NCI-H524 treated with DMSO at 0.1 percent for 48 hours (cell line): ENCODE measurements at places on chromosomes 7 and 10.

- no peak for DNase-seq
Measured at GRCh38 chr7:129144834-129145668, 544 bp downstream of the TSPAN33 start.

DNA sequence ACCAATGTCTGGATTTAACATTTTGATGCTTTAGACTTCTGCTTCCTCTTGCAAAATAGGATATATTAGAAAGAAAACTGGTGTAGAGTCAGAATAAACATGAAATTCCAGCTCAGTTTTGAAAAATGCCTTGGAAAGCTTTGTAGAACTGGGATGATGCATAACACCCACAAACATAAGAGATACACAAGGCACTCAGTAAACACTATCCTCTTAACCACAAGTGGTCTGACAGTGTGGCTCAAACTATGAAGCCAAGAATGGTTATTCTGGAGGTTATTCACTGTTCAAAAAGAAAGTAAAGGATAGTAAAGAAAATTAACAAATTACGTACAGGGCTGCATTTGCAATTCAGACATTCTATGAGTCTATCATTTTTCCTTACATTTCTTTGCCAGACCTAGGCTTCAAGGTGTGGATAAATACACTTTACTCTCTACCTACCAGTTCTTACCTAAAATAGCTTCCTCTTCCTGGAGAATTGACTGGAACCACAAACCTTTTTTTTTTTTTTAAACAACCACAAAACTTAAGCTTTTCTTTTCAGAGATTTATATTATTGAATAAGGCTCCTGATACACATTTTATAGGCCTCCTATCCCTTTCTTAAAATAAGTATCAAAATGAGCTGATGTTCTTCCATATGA, 9.0 kb upstream of the RSBN1L start:
- DNase-seq: no peak

DNA sequence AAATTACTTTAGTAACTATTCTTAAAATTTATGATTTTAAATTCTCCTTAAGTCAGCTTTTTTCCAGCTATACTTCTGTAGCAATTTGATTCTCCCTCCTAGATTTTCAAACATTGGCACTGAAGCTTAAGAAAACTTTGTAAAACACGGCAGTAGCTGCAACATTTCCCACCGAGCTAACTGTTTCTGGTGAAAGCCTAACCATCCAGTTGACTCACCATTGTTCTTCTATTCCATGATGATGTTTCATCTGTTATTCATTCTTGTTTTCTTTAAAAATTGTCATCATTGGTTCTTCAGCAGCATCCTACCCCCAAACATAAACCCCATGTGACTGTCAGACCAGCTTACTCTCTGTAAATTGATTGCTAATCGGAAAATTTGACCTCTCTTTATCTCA, 312.3 kb downstream of the DGKB start:
- DNase-seq: no peak

GRCh38 chr10:84294766-84295447, 33.5 kb upstream of the CCSER2 start:
- no peak for DNase-seq

GRCh38 chr7:54783952-54784351, 24.9 kb upstream of the SEC61G start:
- no peak for DNase-seq

DNA sequence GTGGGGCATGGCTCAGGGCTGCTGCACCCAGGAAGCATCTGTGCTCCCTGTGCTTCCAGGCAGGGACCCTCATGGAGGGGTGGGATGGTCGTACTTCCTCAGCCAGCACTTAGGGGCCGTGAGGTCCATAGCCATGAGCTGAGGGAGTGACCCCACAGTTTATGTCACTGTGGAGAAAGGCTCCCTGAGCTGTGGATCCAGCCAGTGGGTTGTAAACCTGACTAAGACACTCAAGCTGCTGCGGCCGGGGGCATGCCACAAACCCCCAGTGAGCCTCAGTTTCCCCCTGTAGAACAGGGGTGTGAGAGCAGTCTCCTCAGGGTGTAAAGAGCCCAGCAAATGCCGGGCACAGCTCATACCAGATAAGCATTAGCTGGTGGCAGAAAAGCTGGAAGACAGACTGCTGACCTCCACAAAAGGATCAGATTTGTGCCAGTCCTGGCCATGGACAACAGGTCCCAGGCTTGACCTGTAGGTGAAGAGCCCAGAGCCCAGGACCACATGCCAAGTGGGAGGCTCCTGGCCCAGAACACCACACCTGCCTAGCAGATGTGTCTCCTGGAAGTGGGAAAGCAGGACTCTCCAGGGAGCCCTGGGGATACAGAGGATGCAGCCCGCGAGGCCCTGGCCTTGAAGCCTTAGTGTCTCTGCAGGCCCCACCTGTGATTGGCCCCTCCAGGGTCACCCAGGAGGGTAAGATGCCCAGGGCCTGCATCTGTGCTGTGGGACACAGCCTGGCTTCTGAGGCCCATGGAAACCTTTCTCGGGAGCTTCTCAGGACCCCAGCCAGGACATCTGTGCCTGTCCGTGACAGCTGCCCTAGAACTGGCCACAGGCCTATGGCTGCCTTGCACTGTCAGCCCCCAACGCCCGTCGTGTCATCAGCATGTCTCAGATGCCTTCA, 78.1 kb upstream of the RET start:
- no peak for DNase-seq

- DNase-seq: no peak
Measured at GRCh38 chr7:46716926-46717325, 795.9 kb upstream of the IGFBP3 start.

GRCh38 chr10:74930965-74931364, 104.6 kb downstream of the KAT6B start:
- DNase-seq: no peak

DNA sequence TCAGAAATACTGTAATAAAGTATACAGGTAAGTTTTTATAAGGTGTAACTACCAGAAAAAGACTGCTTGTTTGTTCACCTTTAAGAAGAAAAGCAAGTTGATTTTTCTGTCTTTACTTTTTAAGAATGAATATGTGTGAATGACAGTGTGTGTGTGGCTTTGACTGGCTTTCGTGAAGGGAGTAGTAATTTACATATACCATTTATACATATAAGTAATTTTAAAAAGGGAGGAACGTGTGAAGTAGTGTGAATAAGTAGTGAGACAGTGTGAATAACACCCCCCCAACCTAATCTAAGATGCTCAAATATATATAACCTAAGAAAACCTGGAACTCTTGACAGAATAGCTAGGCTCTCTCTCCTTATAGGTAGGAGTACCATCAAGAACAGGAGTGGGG, 33.2 kb downstream of the RBM33 start:
- DNase-seq: no peak

DNA sequence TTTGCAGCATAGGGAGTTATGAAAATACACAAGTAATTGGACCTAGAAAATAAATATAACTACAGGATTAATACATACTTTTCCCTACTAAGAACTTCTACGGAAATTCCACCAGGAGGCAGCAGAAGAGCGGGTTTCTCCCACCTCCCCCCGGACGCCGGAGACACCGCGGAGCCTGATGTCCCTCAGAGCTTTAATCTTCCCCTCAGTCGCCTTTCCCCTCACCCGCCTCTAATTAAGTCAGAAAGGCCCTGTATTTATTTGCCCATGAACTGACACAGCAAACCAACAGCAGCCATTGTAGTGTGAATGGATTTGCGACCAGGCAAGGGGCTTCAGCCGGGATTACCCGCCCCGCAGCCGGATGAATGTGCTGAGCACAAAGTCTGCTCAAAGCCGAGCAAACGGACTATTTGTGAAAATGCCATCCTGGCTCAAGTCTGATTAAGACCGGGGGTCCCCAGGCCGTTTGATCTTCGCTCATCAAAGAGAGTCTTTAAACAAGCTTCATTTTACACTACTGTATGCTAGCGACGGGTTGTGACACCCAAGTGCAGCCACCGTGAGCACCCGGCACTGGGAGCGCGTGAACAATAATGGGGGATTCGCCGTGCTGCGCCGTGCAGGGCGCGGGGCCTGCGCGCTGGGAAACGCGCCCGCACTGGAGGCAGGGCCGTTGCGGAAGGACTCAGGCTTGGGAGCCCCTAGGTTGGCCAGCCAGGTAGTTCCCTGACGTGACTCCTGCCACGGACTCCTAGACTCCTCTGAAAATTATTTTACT, 5.6 kb upstream of the DKK1 start:
- peak; percentile 0 for DNase-seq

DNA sequence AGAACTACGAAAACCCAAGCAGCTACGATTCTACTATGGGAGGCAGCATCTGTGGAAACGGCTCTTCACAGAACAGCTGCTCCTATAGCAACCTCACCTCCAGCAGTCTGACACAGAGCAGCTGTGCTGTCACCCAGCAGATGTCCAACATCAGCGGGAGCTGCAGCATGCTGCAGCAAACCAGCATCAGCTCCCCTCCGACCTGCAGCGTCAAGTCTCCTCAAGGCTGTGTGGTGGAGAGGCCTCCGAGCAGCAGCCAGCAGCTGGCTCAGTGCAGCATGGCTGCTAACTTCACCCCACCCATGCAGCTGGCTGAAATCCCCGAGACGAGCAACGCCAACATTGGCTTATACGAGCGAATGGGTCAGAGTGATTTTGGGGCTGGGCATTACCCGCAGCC, 81.6 kb upstream of the SAMD8 start:
- no peak for DNase-seq

DNA sequence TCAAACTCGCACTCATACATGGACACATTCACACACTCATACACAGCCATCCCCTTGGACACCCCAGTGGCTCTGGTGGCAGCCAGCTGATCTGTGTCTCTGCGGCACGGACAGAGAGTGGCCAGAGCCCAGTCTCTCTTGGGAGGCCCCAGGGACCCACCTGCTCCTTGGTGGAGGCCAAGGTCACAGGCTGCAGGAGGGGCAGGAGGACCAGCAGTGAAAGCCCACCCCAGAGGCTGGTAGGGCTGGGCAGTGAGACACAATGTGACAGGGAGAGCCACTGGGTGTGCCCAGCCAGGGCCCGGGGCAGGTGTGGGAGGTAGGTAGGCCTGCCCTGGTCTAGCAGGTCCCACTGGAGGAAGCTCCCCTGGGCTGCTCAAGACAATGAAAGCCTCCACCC, 18.5 kb downstream of the SHH start:
- no peak for DNase-seq

DNA sequence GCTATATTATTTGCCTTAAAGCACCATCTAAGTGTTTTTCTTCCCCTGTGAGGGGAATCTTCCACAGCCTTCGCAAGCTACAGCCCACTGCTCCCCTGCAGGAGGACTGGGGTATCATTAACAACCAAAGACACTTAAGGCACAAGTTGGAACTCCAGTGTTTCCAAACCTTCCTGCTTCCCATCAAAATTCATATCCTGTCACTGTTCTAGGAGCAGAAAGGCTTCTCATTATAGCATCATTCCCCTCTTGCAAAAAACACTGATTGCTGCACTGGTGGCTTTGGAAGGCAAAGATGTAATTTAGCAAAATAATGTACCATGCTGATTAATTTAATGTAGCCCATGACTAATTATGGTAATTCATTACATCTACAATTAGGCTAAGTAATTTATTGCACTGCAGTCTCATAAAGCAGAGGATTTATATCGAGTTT, 207.2 kb downstream of the SKAP2 start:
- no peak for DNase-seq

DNA sequence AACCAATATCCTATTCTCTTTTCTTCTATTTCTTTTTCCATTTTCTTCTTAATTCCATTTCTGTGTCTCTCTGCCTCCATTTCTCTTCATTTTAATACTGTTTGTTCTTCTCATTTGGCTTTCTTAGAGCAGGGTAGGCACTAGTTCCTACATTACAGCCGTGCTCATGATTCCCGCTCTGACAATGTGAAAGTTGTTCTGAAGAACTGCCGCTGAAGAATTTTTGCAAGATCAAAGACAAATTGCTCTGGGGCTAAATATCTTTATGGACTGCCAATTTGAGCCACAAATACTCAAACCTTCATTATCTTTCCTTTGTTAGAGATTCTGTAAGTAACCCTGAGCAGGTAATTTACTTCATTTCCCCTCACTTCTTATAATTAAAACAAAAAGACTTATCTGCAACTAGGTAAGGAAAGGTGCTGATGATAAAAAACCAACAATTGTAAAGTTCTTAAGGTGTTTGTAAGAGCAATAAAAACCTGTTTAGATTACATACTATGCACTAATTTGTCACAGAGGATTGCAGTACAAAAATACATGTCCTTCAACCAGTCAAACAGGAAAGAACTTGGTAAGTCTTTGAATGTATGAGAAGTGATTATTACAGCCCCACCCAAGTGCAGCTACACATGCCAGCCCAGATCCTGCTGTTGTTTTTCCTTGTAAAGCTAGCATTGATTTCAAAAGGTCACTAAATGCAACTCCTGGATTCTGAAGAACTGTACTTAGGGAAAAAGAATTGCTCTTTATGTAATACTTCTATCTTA, 127.5 kb downstream of the COL28A1 start:
- DNase-seq: no peak

GRCh38 chr7:76244781-76245391, 43.2 kb downstream of the SRRM3 start:
- DNase-seq: no peak

GRCh38 chr7:128171-129080, 63.9 kb upstream of the FAM20C start:
- no peak for DNase-seq

- no peak for DNase-seq
Measured at GRCh38 chr10:30980951-30981616, 50.6 kb downstream of the ZNF438 start.

DNA sequence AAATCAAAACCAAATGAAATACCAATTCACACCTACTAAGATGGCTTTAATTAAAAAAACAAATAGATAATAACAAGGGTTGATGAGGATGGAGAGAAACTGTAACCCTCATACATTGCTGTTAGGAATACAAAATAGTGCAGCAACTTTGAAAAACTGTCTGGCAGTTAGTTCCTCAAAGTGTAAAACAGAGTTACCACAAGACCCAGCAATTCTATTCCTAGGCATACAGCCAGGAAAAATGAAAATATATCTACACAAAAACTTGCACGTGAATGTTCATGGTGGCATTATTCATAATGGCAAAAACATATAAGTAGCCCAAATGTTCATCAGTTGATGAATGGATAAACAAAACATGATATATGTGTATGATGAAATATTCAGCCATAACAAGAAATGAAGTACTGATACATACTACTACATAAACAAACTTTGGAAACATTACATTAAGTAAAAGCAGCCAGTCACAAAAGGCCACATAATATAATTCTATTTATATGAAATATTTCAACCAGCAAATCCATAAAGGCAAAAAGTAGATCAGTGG, 83.5 kb downstream of the BRAF start:
- DNase-seq: no peak

GRCh38 chr7:2112261-2113198, 120.2 kb downstream of the MAD1L1 start:
- DNase-seq: no peak

- DNase-seq: no peak
Measured at GRCh38 chr10:62454687-62455397, 80.7 kb downstream of the ZNF365 start.

DNA sequence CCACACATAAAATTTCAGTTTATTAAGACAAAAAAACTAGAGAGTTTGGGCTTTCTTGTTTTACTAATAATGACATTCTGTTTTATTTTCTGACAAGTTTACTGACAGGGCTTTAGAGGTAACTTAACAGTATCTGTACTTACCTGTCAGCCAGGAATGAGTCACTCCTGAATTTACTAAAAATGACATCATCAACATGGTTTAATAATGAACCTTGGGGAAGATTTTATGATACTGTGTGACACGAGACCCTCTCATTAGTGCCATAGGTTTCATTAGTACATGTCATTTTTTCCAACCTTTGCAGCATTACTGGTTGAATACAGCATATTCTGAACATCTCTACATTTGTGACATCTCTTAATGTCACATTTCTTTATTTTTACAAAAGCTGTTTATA, 131.1 kb downstream of the KCND2 start:
- no peak for DNase-seq
